ENCODE measurements at places on chromosomes 2 and 18.

DNA sequence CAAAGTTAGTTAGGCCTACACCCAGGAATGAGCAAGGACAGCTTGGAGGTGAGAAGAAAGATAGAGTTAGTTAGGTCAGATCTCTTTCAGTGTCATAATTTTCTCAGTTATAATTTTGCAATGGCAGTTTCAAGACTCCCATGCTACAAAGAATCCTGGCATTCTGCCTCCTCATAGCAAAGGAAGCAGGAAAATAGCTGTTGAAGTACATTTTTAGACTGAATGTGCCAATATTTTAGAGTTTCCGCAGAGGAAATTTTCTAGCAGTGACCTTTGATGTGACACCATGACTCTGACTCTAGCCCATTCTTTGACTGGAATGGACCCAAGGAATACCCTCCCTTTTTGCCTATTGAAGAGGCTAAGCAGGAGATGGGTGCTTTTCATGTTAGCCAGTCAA lies 371.7 kb downstream of the PIK3C3 start:
- DNase-seq = no peak

DNA sequence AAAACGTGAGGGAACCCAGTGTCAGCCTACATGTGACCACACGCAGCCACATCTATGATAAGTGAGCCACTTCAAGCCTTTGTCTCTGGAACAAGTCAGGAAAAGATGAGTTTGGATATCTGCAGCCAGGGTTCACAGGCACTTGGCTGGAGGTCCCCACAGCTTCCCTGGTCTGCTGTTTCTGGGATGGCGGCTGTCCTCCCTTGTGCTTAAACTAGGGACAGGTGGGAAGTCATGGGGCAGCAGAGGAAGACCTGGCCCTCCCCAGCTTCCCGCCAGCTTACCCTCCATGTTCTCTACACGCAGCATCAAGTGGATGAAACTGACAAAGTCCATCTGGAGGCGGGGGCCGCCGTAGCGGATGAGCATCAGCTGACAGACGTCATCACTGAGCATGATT lies 38.5 kb upstream of the GALNT14 start:
- no peak for DNase-seq

DNA sequence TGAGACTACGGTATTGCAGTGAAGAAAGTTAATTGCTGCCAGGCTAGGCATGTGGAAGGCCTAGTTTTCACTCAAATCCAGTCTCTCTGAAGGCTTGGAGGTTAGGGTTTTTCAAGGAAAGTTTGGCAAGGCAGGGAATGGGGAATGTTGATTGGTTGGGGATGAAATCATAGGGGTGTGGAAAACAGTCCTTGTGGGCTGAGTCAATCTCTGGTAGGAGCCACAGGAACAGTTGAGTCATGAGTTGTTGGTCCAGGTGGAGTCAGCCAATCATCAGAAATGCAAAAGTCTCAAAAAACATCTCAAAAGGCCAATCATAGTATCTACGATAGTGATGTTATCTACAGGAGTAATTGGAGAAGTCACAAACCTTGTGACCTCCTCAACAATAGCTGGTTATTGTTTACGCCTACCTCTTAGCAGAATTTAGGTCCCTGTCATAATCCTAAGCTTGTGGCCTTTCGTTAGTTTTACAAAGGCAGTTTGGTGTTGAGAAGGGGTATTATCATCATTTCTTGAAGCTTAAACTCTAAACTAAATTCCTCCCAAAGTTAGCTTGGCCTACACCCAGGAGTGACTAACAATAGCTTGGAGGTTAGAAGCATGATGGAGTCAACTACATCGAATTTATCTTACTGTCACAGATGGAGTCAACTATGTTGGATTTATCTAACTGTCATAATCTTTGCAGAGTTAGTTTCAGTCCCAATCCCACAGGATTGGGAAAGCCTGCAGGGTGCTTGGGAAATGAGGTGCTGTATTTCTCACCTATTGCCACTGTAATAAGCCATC lies 33.7 kb upstream of the APCDD1 start:
- DNase-seq = no peak

- DNase-seq = peak; percentile 29
Observed at GRCh38 chr18:48832938-48833700, 117.6 kb downstream of the SMAD7 start.

- no peak for DNase-seq
Observed at GRCh38 chr2:30270166-30270565, 38.8 kb downstream of the LBH start.

Data from CD4-positive, alpha-beta T cell treated with Interleukin-6 for 4 hours (primary cell).